ENCODE measurements at places on chromosomes 2 and 18.
A peak's percentile ranks its signal among the peaks of the same experiment; 100 is the strongest.

GRCh38 chr2:220125551-220125950 is 498.1 kb downstream of the SLC4A3 start:
- no peaks in the 10 kb centered on the region for H3K36me3 ChIP-seq
- H3K27me3 ChIP-seq = no peaks in the 10 kb centered on the region
- DNase-seq = no peak
- no peak overlapping the region for H3K4me3 ChIP-seq
- H3K27ac ChIP-seq = no peak overlapping the region
- no peaks in the 10 kb centered on the region for H3K4me1 ChIP-seq

GRCh38 chr18:29664278-29665036 is 1378.1 kb downstream of the DSC3 start:
- no peak overlapping the region for H3K27ac ChIP-seq
- no peak overlapping the region for H3K4me3 ChIP-seq
- no peaks in the 10 kb centered on the region for H3K4me1 ChIP-seq
- DNase-seq = no peak

DNA sequence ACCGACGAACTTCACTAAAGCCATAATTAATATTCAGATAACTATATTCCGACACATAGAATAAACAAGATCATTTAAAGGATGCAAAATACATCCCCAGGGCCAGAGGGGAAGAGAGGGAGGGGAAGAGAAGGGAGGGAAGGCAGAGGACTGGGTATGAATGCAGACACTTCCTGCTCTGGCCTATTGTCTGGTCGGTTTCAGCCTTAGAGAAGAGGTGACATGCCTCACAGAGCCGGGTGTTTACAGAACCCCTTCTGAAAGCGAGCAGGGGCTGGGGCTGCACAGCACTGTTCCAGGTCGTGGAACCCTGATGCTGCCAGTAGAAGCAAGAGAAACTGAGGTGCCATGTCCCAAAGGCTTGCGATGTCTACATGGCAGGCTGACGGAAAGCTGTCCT is 31.0 kb downstream of the CELF4 start:
- no peak overlapping the region for H3K4me3 ChIP-seq
- peaks cover 20% of the 10 kb centered on the region for H3K27me3 ChIP-seq
- no peak for DNase-seq
- H3K27ac ChIP-seq = no peak overlapping the region
- no peaks in the 10 kb centered on the region for H3K4me1 ChIP-seq

DNA sequence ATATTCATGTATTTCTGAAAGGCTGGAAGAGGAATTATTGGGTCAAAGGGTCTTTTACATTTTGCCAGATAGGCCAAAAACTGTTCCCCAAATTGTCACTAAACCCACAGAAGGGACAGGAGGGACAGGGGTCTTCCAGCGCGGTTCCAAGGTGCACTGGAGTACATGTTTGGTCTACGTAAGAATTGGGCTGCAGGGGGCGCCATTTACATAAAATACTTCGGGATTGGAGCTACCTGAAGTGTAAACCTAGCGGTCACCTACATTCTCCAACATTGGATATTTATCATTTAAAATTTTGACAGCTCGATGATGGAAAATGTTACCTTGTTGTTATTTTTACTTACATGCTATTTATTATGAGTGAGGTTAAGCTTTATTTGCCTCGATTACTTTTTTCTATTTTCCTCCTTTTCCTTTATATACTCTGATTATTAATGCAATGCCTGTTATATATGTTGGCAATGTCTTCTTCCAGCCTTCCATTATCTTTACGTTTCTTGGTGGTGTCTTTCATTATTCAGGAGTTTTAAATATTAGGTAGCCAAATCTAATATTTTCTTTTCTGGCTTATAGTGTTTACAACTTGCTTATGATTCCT is 43.0 kb upstream of the RAB6C start:
- DNase-seq = no peak
- H3K36me3 ChIP-seq = no peaks in the 10 kb centered on the region
- no peaks in the 10 kb centered on the region for H3K4me1 ChIP-seq
- H3K27ac ChIP-seq = no peak overlapping the region

DNA sequence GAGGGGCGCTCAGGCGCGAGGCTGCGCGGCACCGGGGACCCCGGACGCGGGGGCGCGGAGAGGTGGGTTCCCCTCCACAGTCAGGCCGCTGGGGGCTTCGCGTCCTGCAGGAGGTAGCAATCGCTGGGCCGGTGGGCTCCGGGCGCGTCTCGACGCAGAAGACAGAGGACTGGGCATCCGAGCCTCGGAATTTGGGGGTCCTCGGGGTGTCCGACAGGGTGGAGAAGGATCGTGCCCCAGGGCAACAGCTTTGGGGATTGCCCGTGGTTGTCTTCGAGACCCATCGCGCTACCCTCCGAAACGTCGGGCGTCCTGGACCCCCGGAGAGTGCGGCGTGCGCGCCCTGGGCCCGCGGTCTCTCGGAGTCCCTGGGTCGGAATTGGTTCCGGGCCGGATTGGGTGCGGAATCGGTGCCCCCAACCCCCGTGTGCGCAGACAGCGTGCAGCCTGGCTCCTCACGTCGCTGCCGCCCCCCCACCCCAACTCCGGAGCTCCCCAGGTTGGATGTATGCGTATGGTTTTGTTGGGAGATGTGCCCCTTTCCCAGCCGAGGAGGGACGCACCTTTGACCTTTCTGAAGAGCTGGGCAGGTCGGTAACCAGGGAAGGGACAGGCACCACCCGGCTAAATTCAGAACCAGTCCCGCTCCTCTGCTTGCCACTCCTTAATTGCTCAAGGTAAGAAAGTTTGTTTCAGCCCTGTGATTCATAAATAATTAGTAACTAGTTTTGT is 750 bp downstream of the NPAS2 start:
- no peak for DNase-seq
- peak overlapping the region; percentile 68 for H3K27ac ChIP-seq
- H3K4me3 ChIP-seq = peak overlapping the region; percentile 93
- H3K27me3 ChIP-seq = no peaks in the 10 kb centered on the region
- H3K36me3 ChIP-seq = 0 out of 2 replicates have a peak, but pooled peaks cover 5% of the 10 kb centered on the region

DNA sequence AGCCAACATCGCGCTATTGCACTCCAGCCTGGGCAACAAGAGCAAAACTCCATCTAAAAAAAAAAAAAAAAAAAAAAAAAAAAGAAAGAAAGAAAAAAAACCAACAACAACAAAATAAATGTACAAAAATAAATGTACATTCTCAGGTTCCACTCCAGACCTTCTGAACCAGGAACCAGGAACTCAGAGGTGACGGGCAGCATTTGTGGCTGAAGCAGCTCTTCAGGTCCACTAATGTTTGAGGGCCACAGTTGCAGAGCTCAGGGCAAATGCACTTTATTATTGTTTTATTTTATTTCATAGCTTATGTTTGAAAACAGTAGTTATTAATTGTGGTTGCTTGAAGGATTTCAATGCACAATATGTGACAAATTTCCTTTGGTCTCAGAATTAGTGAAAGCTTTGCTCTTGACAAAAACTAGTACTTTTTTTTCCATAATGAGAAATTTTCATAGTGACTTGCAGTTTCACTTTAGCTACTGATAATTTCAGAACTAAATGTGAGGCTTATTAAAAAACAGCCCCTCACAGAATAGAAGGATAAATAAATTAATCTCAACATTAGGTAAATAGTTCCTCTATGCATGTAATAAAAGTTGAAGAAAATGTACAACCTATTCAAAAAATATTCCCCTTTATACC is 378.4 kb upstream of the SPHKAP start:
- no peaks in the 10 kb centered on the region for H3K27me3 ChIP-seq
- H3K27ac ChIP-seq = no peak overlapping the region
- DNase-seq = no peak
- H3K4me3 ChIP-seq = no peak overlapping the region
- no peaks in the 10 kb centered on the region for H3K36me3 ChIP-seq

- H3K27me3 ChIP-seq = no peaks in the 10 kb centered on the region
- peak overlapping the region; percentile 69 for H3K4me3 ChIP-seq
- H3K36me3 ChIP-seq = no peaks in the 10 kb centered on the region
- H3K27ac ChIP-seq = peak overlapping the region; percentile 42
- DNase-seq = no peak
These were observed 542 bp upstream of the CNNM3 start for GRCh38 chr2:96815326-96816126.

DNA sequence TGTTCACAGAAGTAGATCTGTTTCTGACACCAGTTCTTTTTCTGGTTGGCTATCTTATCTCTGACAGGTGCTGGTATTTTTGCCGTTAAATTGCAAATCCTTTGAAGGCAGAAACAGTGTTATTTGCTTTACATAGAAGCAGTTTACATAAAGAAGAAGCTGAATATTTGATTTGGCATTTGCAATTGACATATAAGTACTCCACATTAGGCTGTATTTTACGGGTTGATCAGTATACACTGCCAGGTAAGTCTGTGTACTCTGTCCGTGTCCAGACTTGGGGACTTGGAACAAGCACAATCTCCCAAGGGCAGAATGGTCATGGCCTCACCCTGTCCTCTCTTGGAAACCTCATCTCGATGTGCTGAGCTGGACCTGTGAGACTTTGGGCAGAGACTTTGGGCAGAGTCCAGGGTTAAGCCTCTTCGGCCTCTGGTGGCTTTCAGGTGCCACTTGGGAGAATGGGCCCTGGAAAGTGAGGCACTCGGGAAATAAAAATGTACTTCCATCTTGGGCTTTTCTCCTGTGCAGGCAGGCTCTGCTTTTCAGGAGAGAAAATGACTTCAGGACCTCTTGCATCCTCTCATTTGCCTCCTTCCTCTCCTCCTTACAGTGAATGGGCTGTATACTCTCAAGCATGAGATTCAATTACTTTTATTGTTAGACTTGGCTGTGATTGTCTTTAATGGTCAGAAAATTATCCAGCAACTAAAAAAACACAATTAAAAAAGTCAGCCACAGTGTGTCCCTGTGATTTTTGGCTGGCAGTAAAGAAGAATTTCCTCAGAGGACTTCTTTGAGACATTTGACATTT is 108.5 kb downstream of the RAPGEF4 start:
- H3K27ac ChIP-seq = no peak overlapping the region
- no peaks in the 10 kb centered on the region for H3K4me1 ChIP-seq

GRCh38 chr2:46106690-46107089 is 190.5 kb upstream of the EPAS1 start:
- no peak overlapping the region for H3K4me3 ChIP-seq
- DNase-seq = no peak
- no peaks in the 10 kb centered on the region for H3K27me3 ChIP-seq
- H3K4me1 ChIP-seq = peaks cover 5% of the 10 kb centered on the region

DNA sequence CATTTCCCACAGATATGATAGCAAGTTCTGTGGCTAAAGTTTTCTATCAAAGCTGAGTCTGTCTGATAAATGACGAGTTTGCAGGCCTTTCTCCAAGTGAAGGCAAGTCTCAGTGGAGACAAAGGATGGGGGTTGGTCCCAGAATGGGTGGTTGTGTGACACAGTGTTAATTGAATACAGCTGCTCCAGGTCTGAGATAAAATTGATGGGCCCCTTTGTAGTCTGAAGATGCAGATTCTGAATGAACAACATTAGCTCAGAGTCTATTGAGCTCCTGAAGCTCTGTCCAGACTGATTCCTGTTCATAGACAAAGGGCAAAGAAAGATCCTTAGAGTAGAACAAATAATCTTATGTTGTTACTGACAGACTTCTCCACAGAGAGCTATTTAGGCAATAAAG is 296.9 kb upstream of the CYRIA start:
- H3K4me3 ChIP-seq = no peak overlapping the region
- H3K27me3 ChIP-seq = no peaks in the 10 kb centered on the region
- no peaks in the 10 kb centered on the region for H3K4me1 ChIP-seq

DNA sequence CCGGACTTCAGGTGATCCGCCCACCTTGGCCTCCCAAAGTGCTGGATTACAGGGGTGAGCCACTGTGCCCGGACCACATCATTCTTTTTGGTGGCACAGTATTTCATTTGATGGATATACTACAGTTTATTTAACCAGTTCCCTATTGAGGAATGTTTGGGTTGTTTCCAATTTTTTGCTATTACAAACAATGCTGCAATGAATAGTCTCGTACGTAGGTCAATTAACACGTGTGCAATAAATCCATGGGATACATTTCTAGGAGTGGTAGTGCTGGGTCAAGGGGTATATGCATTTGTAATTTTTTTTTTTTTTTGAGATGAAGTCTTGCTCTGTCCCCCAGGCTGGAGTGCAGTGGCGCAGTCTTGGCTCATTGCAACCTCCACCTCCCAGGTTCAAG is 28.4 kb upstream of the XPO1 start:
- no peaks in the 10 kb centered on the region for H3K27me3 ChIP-seq
- H3K4me1 ChIP-seq = peaks cover 6% of the 10 kb centered on the region
- no peak for DNase-seq
- no peak overlapping the region for H3K27ac ChIP-seq
- H3K4me3 ChIP-seq = no peak overlapping the region

DNA sequence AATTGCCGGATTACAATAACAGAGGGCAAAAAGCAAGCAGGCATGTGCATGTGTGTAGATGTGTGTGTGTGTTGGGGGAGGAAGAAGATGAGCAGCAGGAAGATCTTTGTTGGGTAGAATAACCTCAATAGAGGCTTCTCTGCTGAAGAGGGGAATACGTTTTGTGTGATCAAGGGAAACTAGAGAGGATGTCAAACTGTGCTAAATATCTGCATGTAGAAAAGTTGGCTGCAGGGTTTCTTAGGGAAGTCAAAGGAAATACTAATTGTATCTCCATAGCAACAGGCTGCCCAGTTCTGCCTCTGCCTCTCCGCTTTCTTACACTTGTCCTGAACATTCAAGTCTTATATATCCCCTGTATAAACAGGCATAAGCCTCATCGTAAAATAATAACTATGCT is 190.1 kb upstream of the RND3 start:
- no peak overlapping the region for H3K27ac ChIP-seq
- H3K4me3 ChIP-seq = no peak overlapping the region
- peaks cover 13% of the 10 kb centered on the region for H3K4me1 ChIP-seq

DNA sequence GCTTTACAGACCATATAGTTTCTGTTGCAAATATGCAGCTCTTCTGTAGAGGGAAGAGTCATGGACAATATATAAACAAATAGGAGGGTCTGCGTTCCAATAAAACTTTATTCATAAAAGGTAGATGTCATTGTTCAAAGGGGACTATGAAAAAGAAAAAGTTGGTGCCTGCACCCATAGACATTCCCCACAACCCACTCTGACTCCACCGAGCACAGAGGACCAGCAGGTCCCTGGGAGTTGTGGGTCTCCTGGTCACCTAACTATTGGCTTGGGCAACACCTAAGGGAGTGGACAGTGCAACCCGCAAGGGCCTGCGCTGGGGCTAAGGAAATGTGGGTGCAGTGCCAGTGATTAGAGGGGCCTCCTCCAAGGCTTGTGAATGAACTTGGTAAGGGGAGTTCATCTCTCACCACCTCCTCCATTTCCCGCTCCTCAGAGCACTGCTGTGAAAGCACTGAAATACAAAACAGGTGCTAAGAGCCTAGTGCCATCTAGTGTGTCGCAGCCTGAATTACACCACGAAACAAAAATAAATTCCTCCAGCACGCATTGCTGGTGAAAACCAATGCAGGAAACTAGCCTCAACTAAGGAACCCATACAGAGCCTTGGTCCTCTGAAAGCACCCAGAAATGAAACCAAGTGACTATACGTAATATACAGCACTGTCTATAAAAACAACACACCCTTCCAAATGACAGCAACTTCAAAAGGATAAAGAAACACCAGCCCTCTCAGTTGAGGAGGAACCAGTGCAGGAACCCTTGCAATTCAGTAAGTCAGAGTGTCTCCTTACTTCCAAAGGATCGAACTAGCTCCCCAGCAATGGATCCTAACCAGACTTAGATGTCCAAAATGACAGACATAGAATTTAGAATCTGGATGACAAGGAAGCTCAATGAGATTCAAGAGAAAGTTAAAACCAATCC is 166.6 kb downstream of the RNF144A start:
- no peaks in the 10 kb centered on the region for H3K36me3 ChIP-seq
- no peak overlapping the region for H3K27ac ChIP-seq
- H3K4me3 ChIP-seq = no peak overlapping the region
- DNase-seq = no peak
- H3K27me3 ChIP-seq = no peaks in the 10 kb centered on the region

Measured in RWPE2 (cell line).